GF-D8 (cell line): ENCODE measurements at places on chromosomes 2 and 18.

GRCh38 chr18:58101291-58101794, 57.3 kb downstream of the NEDD4L start:
- no peak for DNase-seq

GRCh38 chr2:104862058-104862941, 8.4 kb downstream of the POU3F3 start:
- DNase-seq = no peak

DNA sequence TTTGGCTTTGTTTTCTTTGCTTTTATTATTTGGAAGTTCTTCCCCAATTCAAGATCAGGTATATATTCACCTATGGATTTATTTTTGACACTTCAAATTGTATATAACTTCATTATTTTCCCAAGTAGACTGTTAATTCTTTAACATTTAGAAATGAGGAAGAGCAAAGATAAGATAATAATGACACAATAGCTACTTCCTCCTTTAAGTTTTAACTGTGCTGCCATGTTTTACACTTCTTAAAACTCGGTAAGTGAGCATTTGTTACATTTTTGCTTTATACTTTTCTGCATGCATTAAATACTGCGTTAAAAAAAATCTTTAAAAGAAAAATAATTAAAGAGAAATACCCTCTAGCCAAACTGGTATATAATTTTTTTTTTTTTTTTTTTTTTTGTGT, 32.5 kb downstream of the SLC66A3 start:
- DNase-seq = peak; percentile 38

GRCh38 chr2:83234246-83234645, 1224.8 kb downstream of the SUCLG1 start:
- no peak for DNase-seq

DNA sequence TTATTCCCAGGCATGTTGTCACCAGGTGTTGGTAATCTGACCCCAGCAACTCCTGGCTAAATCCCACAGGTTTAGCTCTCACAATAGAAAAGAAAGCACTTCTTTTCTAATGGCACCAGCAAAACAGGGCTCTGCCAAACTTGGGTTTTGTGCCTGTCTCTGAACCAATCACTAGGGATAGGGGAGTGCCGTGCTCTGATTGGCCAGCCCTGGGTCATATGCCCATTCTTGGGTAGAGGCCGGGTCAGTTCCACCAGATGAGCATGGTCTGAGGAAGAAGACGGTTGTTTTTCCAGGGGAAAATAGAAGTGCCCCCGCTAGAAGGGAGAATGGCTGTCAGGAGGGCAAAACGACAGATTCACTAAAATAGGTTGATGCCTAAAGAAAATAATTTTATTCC, 14.7 kb downstream of the CDK15 start:
- no peak for DNase-seq

DNA sequence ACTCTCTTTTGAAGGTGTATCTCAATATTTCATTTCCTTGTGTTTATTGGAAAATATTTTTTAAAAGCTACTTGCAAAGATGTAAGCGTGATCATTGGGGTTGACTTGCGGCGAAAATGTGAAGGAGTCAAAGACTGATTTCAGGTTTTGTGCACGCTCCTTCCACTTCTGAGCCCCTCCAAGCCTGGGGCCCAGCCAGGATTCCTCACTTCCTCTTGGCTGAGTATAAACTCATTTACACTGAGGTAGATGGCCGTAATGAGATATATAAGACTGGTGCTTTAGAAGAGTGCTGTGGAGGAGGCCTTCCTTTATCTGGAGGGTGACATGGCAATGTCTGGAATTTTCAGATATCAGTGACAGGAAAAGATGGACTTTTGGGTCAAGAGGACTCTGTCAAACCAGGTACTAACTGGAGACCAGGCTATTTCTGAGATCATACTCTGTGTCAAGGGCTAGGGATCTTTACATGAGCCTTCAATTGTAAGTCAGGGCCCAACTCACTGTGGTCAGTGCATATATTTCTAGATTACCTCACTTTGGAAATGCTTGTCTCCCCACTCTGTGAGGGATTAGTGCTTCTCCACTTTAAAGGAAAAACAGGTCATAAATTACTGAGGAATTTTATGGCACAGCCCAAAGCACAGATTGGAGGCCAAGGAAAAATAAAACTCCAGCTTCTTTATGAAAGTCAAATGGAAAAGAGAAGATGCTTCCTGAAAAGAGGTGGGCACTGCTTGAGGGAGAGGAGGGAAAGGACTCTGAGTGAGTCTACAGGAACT, 22.8 kb downstream of the PRKCE start:
- no peak for DNase-seq

DNA sequence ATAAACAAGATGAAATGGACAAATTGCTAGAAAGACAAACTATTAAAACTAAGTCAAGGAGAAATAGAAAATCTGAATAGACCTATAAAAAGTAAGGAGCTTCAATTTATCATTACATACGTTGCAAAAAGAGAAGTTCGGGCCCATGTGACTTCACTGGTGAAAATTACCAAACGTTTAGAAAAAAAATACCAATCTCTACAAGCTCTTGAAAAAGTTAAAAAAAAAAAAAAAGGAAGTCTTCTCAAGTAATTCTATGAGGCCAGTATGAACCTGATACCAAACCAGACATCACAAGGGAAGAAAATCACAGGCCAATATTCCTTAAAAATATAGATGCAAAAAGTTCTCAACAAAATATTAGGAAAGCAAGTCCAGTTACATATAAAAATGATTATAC, 20.2 kb upstream of the ACVR2A start:
- no peak for DNase-seq

DNA sequence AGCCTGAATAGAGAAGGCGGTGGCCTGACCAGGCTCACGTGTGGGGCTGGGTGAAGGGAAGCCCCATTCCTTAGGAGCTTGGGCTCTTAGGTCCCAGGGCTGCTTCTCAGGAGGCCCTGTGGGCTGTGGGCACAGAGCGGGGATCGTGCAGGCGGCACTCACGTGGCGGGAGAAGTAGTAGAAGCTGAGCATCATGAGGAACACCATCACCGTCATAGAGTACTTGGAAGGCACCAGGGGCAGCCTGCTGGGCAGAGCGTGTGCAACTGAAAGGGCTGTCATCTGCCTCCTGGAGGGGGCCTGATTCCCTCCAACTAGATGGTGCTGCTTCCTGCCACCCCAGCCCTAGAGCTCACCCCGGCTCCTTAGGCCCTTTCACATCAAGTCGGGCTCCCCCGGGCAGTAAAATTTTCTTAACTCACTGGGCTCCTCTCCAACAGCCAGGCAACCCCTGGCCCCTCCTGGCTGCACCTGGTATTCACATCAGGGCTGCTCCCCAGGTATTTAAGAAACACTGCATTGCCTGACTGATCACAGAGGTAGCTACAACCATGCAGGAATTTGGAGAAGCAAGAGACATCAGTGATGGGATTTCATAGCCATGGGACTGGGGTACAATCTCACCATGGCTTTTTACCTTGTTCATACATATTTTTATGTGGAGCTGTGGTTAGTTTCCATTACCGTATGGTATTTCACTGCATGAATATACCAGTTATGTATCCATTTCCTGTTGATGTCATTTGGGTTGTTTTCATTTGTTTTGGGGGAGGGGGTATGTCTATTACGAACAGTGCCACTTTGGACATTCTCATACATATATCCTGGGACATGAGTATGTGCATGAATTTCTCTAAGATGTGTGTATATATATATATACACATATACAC, 32.9 kb downstream of the CENPO start:
- no peak for DNase-seq
